ENCODE measurements at places on chromosomes 12 and 14.

DNA sequence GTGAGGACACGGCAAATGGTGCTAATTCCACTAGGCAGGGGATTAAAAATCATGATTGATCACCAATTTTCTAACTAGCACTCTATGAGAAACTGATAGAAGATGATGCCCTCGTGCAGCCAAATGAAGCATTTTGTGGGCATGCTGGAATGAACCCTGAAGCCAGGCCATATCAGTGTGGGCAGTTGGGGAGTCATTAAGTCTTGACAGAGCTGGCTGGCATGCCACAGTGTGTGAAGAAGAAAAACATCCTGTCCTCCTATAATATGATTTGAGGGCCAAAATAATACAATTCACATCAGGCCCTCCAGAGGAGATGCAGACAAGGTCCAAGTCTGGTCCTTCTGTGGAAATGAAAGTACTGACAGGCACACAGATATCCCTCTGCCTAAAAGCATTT, 107.1 kb downstream of the TMTC1 start:
- no peak for DNase-seq

DNA sequence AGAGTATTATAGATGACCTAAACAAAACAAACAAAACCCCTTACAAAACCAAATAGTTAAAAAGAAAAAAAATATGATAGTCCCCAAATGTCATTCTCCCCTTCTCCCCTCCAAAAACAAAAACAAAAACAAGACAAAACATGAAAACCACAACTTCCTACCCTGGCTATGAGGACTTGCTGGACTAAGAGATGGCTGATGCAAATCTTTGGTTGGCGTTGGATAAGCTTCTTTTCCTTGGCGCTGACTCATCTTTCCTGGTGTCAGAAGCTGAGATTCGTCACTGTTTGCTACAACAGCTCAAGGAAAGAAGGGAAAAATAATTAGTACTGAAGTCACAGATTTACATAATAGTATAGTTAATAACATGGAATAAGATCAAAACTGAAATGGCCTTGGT, 102.5 kb upstream of the BBS10 start:
- DNase-seq: peak; percentile 97

GRCh38 chr12:104282109-104282508, 21.4 kb upstream of the EID3 start:
- DNase-seq: peak; percentile 45

DNA sequence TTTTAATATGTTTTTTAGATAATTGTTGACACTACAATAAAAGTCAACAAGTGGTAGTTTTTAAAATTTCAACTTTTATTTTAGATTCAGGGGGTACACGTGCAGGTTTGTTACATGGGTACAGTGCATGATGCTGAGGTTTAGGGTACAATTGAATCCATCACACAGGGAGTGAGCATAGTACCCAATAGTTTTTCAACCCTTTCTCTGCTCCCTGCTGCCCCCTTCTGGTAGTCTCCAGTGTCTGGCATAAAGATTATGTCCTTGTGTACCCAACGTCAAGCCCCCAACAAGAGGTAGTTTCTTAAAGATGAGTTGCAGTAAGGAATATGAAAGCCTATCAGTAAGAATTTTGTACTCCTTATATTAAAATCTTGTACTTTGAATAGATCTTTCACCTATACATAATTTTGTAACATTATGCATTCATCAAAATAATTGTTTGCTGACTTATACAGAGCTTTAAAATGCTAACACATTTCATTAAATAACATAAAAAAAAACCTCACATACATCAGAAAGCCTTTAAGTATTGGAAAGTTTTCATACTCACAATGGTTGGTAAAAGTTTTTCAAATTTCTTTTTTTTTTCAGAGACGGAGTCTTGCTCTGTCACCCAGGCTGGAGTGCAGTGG, 5.4 kb upstream of the RALGAPA1 start:
- peak; percentile 59 for DNase-seq
